Upper lobe of right lung (tissue), 1 donor: ENCODE measurements at places on chromosomes 12 and 14.

DNA sequence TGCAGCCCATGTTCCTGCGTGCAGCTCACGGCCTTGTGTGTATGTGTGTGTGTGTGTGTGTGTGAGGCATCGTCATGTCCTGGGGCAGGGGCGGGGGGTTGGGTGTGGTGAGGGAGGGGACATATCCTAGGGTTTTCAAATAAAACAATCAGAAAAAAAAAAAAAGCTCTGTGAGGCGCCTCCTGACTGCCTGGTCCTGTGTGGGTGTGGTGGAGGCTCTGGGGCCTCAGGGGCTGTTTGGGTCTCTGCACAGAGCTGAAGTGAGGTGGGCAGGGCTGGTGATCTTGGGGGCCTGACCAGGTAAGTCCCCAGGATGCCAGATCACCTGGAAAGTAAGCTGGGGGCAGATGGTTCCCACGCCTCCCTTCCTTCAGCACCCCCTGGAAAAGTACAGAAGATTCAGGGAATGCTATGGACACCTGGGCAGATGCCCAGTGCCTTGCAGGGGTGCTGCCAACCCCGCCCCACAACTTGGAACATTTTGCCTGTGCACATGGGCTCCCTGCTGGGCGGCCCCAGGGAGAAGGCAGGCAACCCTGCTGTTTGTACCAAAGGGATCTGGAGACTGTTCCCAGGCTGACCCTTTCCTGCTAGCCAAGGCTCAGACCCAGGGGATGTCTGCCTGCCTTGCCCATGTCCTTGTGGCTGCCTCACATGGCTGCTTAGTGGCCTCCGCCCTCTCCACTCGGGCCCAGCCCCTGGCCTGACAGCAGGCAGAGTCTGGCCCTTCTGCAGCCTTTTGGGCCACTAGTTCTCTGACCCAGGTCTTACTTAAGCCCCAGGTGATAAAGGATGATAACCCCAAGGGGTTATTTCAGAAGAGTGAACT lies 28.8 kb downstream of the CLSTN3 start:
- H3K4me1 ChIP-seq = peaks cover 6% of the 10 kb centered on the region
- H3K36me3 ChIP-seq = peaks cover 4% of the 10 kb centered on the region
- no peak overlapping the region for H3K27ac ChIP-seq

DNA sequence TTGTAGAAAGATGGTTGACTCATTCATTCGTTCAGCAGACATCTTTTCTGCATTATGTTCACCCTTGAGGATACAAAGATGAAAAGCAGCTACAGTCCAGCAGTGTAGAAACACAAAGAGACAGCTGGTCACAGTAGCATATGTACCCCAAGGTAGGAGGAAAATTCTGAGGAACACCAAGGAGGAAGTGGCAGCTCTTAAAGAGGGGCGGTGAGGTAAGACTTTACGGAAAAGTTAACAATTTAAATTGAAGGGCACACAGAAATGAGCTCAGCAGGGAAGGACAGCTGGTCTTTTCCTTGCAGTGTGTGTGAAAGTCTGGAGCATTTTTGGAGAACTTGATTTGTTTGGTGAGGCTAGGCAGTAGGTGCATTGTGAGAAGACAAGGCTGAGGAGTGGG lies 3.5 kb downstream of the SLC35E3 start:
- no peak overlapping the region for H3K4me3 ChIP-seq
- H3K36me3 ChIP-seq = peaks cover 24% of the 10 kb centered on the region
- H3K27ac ChIP-seq = no peak overlapping the region
- DNase-seq = no peak

- H3K36me3 ChIP-seq = no peaks in the 10 kb centered on the region
- DNase-seq = no peak
- no peak overlapping the region for H3K27ac ChIP-seq
- no peaks in the 10 kb centered on the region for H3K27me3 ChIP-seq
These were observed 3.1 kb upstream of the GLTP start for GRCh38 chr12:109883461-109883860.

GRCh38 chr12:7869137-7869536 lies 3.6 kb downstream of the SLC2A14 start:
- peaks cover 24% of the 10 kb centered on the region for H3K27me3 ChIP-seq
- no peak overlapping the region for H3K27ac ChIP-seq
- H3K36me3 ChIP-seq = no peaks in the 10 kb centered on the region

DNA sequence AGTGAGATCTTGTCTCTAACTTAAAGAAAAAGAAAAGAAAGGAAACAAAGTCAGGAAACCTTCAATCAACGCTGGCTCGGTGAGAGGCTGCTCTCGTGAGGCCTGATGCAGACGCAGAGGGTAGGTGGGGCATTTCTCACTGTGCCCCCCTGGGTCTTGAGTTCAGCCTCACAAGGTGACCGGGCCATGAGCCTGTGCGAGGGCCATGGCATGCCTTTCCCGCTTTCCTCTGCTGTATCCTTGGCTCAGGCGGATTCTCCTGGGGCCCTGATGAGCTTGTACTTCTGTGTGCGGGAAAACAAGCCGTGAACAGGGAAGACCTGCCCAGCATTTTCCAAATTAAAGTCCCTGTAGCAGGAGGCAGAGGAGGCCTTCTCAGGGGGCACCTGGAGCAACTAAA lies 20.2 kb downstream of the ADGRD1 start:
- H3K27ac ChIP-seq = no peak overlapping the region
- H3K27me3 ChIP-seq = no peaks in the 10 kb centered on the region
- peak; percentile 35 for DNase-seq
- peaks cover 45% of the 10 kb centered on the region for H3K36me3 ChIP-seq
- no peak overlapping the region for H3K4me3 ChIP-seq

GRCh38 chr14:55332654-55333570 lies 61.7 kb downstream of the FBXO34 start:
- H3K36me3 ChIP-seq = no peaks in the 10 kb centered on the region
- H3K27me3 ChIP-seq = no peaks in the 10 kb centered on the region
- peak overlapping the region; percentile 12 for H3K27ac ChIP-seq
- peaks cover 49% of the 10 kb centered on the region for H3K4me1 ChIP-seq
- H3K4me3 ChIP-seq = no peak overlapping the region
- DNase-seq = no peak

DNA sequence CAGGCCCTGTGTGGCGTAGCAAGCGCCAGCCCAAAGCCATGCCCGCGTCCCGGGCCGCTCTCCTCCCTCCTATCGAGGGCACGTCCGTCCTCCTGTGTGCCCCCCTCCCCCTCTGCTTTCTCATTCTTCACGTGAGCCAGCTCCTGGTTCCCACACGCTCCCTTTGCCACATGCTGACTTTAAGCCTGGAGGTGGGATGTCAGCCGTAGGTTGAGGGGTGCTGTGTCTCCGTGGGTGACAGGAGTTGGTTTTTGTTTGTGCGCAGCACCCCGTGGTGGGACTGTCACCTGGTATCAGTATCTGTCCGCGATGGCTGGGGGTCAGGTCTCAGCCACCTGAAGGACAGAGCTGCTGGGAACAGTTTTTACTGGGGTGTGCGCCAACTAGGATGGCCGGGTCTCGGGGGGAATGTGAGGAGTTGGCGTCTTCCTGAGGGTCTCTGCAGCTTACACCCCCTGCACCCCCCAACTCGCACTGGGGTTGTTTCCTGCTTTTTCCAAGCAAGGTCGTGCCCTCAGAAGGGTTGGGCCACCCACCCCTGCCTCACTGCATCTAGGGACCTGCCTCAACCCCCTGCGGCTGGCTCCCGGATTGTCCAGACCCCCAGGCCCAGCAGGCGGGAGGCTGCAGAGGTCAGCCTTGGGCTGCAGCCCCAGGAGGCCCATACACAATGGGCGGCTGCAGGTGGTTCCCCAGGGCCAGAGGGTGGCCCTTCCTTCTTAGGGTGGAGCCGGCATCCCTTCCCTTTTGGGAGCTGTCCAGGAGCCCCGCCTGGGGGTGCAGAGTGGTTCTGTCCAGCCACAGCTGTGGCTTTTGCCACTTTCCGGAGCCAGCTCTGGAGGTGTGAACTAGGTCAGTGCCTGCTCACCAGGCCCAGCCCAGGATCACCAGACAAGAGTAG lies 7.3 kb downstream of the ULK1 start:
- H3K27me3 ChIP-seq = no peaks in the 10 kb centered on the region
- no peak overlapping the region for H3K4me3 ChIP-seq
- H3K36me3 ChIP-seq = no peaks in the 10 kb centered on the region

DNA sequence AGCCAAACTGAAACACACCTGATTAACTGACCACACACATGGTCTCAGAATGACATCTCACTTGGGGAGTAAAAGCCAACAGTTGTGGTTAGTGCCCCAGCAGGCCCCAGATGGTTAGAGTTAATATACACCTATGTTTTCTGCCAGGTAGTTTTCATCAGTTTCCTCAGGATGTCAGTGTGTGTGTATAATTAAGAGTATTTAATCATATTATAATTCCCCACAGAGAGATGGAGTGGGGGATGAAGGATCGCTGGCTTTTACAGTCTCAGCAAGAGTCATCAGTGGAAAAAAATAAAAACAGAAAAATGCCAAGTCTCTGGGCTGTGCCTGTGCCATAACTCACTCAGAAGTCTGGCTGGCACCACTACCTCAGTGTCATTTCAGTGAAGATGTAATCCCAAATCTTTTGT lies 412.5 kb downstream of the ZFP36L1 start:
- DNase-seq = no peak
- H3K36me3 ChIP-seq = no peaks in the 10 kb centered on the region
- H3K27ac ChIP-seq = no peak overlapping the region

DNA sequence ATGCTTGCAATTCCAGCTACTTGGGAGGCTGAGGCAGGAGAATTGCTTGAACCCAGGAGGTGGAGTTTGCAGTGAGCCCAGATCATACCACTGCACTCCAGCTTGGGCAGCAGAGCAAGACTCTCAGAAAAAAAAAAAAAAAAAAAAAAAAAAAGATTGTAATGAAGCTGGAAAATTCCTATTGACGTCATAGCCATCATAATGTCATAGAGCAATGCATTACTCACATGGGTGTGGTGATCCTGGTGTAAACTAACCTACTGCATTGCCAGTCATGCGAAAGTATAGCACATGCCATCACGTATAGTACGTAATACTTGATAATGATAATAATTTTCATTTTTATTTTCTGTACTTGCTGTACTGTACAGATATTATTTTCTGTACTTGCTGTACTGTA lies 42.7 kb upstream of the NID2 start:
- H3K27me3 ChIP-seq = no peaks in the 10 kb centered on the region
- H3K36me3 ChIP-seq = no peaks in the 10 kb centered on the region
- no peak overlapping the region for H3K4me3 ChIP-seq

DNA sequence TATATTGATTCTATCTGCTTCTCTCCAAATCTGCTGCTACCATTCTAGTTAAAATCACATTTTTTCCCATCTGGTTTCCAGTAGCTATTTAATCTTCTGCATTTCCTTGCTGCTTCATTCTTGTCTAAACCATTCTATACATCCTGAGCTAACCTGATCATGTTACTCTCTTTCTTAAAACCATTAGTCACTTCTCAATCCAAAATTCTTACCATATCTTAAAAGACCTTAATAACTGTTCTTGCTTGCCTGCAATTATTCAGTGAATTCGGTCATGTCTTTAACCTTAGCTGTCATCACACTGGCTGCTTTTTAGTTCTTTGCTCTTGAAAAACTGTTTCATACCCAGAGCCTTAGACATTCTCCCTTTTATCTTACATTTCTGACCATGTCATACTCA lies 56.4 kb upstream of the PZP start:
- H3K27ac ChIP-seq = no peak overlapping the region
- no peak for DNase-seq
- no peaks in the 10 kb centered on the region for H3K4me1 ChIP-seq
- H3K4me3 ChIP-seq = no peak overlapping the region
- no peaks in the 10 kb centered on the region for H3K36me3 ChIP-seq

- peaks cover 4% of the 10 kb centered on the region for H3K4me1 ChIP-seq
- no peak overlapping the region for H3K4me3 ChIP-seq
- no peaks in the 10 kb centered on the region for H3K27me3 ChIP-seq
- peak overlapping the region; percentile 63 for H3K27ac ChIP-seq
- no peaks in the 10 kb centered on the region for H3K36me3 ChIP-seq
- no peak for DNase-seq
These were observed 6.0 kb downstream of the OR10P1 start for GRCh38 chr12:55642669-55643068.
